ENCODE measurements at places on chromosomes 7 and 10. TPM values are rescaled to one million over a fixed set of nuclear protein-coding genes. Genes with fewer than 3 reads are reported as not detected.
A peak's percentile ranks its signal among the peaks of the same experiment; 100 is the strongest.

DNA sequence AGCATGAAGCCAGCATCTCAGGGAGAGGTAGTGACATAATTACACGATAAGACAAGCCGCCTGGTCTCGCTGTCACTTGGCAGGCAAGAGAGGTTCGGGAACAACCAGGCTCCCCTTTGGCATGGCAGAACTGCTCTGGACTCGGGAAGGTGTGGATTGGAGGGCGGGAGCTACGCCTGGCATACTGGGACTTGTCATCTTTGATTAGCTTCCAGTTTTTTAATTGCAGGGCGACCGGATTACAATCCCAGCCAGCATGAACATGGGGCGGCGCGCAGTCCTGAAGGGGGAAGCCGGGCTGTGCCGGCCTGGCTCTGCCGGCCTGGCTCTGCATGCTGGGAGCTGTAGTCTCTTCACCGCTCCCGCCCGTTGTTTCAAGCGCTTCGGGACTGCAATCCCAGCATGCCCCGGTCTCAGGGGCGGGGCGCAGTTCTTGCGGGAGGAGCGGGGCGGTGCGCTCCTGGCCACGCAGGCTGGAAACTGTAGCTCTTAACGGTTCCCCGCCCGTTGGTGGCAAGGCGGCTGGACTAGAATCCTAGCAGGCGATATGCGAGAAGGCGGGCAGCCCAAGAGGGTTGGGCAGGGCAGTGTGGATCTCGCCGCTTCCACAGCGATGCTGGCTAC lies 45.5 kb upstream of the ZNF716 start:
- DNase-seq = no peak

Gene BLNK
- not detected for total RNA-seq

Gene SKIDA1
- not detected for total RNA-seq

- DNase-seq = no peak
Observed at GRCh38 chr10:95830044-95830443, 74.1 kb downstream of the ENTPD1 start.

- no peak for DNase-seq
Observed at GRCh38 chr7:154795437-154795836, 207.5 kb downstream of the PAXIP1 start.

Gene EXOSC1
- 11.3 TPM for total RNA-seq

DNA sequence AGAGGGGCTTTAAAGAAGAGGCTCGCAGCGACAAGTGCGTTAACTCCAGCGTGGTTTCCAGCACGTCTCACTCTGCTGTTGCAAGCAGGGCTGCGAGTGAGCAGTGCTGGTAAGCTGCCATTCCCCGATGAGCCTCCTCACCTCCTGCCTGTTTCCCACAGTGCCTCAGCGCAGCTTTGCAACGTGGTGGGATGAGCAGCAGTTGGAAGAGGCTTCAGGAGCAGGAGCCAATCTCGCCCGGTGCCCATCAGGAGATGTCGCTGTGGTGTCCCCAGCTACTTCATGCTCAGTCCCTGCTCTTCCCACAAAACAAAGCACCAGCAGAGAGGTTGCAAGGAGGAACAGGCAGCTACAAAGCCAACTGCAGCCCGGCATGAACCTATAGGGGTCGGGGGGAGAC lies 2.4 kb upstream of the ADARB2 start:
- DNase-seq = no peak

DNA sequence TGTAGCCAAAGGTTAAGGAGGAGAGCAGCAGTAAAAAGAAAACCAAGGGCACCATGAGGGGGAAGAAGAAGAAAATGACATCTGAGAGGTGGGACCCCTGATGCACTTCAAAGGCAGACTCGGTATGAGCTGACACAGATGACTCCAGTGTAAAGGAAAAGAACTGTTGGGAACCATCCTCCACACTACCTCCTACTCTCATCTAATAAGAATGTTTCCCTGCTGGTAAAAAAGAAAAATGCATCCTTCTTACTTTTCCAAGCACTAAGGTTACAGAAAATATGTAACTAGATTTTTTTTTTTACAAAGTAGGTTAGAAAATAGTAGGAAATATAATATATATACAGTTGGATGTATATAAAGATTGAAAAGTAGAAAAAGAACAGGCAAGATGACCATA lies 16.9 kb downstream of the TAS2R41 start:
- no peak for DNase-seq

GRCh38 chr10:69537449-69537848 lies 35.8 kb downstream of the NEUROG3 start:
- no peak for DNase-seq

DNA sequence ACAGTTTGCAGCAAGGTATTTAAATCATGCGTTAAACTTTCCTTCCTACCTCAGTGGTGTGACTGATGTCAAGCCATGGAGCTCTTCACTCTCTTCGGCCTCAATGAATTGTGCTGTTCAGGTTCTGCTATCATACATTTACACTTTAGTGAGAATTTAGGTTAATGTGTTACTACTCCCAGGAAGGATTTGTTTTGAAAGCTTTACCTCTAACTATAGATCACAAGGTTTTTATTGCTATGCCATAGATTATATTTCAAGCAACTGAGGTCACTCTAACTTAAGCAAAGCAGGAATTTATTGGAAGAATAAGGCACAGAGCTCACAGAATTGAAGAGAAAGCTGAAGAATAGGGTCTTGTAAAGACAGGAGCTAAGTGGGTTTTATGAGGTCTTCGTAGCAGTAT lies 11.0 kb upstream of the ADD3 start:
- DNase-seq = no peak

DNA sequence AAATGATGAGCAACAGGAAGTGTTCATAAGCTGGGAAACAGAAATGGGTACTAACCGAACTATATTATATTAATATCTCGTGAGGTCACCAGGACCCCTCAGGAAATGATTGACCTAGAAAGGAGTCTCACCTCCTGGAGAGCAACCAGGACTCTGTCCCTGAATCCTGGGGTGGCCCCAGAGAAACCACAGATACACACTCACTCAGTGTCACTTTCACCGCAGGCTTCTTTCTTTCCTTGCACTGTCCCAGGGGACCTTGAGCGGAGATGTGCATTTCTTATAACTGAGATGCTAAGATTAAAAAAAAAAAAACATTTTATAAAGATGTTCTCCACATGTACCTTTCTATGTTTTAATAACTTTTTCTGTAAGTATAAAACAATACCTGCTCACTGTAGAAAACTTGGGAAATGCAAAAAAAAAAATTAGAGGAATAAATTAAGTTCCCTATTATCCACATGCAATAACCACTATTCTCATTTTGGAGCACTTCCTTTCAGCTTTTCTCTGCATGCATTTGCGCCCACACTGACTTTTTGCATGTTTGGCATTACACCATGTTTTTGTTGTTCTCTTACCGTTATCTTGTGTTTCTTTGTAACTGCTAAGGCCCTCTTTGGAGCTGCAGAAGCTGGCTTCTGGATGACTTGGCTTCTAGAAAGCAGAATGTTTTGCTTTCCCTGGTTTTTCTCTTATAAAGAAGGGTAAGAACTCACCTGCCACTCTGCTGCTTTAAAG lies 15.0 kb downstream of the NOD1 start:
- DNase-seq = no peak

GRCh38 chr7:81604808-81605174 lies 165.1 kb downstream of the HGF start:
- no peak for DNase-seq

DNA sequence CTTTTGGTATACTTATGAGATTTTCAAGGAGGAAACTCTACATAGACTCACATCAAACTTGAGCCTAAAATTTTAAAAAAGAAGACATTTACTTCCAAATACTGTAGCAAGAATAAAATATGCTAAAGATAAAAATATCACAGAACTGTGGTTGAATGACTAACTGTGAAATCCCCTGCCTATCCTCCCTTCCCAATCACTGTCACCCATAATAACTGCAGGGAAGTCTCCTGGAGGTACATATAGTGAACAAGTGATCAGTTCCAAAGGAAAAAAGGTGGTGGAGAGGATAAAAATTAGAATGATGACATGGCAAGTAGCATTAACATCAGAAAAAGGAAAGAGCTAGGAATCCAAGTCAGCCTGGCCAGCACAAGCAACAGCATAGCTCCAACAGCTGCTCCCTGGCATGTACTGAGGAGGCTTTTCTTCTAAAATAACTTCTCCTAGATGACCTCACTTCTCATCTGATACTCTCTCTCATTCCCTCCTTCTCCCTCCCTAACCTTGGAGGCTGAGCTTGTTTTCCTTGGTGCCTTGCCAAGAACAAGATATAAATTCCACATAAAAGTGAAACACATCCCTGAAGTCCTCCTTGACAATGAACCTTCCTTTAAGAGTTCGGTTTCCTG lies 124.0 kb downstream of the IQUB start:
- no peak for DNase-seq

- DNase-seq = no peak
Observed at GRCh38 chr7:139034855-139035585, 822 bp downstream of the ZC3HAV1L start.

GRCh38 chr10:98463016-98463415 lies 16.3 kb upstream of the HPS1 start:
- no peak for DNase-seq

- DNase-seq = no peak
Observed at GRCh38 chr10:53700278-53700677, 927.7 kb upstream of the MBL2 start.

Gene SEMA3E
- total RNA-seq = 4.3 TPM

DNA sequence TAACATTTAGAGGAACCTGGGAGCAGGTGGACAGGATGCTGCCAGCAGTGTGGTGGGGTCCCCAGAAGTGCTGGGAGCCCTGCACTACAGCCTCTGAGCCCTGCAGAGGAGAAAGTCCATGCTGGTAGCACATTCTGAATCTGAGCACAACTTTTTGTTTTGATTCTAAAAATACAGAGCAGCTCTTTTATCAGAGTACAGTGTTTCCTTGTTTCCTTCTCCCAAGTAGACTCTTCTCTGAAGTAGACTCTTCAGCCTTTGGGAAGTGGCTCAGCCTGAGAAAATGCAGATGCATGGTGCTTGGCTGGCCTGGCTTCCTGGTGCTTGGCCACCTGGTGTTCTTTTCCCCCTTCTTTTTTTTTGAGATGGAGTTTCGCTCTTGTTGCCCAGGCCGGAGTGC lies 9.1 kb downstream of the ADCY1 start:
- DNase-seq = no peak

Gene PIK3AP1
- total RNA-seq = 5.9 TPM

DNA sequence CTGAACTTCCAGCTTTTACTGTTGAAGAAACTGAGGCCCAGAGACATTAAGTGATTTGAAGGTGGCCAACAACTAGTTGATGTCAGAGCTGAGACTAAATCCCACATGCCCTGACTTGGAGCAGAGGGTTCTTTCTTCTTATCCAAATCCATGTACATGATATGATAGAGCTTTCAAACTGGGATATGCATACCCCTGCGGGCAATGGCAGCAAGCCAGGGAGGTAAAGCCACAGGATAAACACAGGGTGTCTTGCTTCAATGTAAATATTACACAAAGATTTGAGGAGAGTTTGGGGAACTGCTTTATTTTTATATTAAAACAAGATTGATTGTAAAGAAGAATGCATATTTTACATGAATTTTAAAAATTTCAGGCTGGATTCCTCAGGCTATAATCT lies 2.3 kb upstream of the LRRC72 start:
- DNase-seq = no peak

DNA sequence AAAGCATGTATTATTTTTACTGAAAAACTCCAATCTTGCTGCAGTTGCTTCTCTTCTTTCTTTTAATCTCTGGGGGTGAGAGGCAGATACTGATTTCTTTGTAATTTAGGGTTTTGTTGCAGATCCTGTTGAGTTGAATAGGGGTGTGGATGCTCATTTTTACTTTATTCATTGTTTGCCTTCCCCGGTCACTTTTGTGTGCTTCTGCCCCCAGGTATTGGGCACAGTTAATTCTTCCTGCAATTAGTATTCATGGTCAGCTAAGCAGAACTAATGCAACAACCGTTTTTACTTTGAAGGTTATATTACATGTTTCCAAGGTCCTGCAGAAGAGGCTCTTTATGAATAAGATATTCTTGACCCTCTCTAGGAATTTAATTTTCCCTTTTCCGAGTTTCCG lies 96.4 kb downstream of the BUB3 start:
- DNase-seq = no peak

Gene CLCN1
- total RNA-seq = not detected

GRCh38 chr10:3056280-3057037 lies 10.9 kb upstream of the PFKP start:
- DNase-seq = no peak

Gene TRIM50
- not detected for total RNA-seq

DNA sequence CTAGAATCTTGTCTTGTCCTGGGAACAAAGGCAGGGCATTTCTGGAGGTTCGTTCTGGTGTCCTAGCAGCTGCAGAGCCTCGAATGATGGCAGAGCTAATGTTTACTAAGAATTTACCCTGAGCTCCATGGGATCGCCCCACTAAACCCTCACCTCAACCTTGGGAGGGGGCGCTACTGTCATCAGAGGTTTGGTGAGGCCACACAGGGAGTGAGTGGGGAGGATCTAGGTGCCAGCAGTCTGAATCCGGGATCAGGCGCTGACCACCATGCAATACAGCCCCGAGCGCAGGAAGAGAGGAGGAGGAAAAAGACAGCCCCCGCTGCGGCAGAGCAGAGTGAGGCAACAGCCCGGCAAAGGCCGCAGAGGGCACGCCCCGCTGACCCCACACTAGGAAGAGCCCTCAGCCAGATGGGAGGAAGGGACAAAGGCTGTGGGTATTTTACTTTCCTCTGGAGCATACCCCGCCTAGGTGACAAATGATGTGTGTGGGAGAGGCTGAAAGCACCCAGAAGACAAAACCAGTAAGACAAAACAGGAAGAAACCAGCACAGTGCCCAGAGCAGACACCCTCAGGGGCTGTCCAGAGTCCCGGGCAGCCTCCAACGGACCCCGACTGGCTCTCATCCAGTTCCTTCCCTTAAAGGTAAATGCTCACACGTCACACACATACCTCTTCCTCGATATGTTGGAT lies 103.5 kb downstream of the FAM53B start:
- DNase-seq = no peak

GRCh38 chr7:45681596-45682357 lies 107.6 kb downstream of the ADCY1 start:
- DNase-seq = peak; percentile 50

DNA sequence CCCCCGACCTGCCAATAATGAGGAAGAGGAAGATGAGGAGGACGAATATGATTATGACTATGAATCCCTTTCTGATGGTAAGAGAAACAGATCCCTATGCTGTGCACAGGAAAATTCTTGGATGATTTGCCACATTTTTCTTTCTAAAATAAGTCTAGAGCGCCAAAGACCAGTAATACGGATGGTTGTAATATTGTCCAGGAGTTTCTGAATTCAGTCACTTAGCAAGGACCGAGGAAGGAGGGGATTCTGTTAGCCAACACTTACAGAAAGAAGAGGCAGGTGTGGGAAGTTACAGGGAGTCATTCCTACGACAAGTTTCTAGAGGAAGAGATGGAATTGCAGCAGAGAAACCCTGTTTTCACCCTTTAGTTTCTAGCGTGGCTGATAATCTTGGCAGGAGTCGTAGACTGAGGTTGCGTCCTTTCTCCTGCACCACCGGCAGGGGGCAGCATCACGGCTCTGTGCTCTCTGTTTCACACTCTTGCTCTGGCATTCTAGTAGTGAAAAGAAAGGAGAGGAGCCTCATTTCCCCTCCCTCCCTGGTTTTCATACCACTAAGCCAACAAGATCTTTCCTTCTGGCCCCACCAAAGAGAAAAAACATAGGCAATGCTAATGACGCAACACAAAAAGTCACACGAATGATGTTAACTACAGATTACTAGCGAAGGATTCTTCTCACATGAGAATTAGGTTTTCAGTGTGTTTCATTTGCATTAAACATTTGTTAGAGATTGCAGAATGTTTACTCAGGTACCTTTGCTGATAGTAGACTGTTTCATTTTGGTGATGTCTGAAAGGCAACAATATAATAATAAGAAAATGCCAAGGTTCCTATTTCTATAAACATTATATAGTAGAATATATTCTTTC lies 82.7 kb downstream of the NOC3L start:
- no peak for DNase-seq

- peak; percentile 86 for DNase-seq
Observed at GRCh38 chr7:106216923-106217542, 67.8 kb downstream of the NAMPT start.

- DNase-seq = no peak
Observed at GRCh38 chr7:143199040-143199439, 15.8 kb downstream of the TAS2R39 start.
